ENCODE measurements at places on chromosomes 3 and 15.

- DNase-seq: no peak
Measured at GRCh38 chr3:133490468-133491351, 82.8 kb upstream of the CDV3 start.

- DNase-seq: no peak
Measured at GRCh38 chr3:120443626-120444123, 7.1 kb downstream of the FSTL1 start.

DNA sequence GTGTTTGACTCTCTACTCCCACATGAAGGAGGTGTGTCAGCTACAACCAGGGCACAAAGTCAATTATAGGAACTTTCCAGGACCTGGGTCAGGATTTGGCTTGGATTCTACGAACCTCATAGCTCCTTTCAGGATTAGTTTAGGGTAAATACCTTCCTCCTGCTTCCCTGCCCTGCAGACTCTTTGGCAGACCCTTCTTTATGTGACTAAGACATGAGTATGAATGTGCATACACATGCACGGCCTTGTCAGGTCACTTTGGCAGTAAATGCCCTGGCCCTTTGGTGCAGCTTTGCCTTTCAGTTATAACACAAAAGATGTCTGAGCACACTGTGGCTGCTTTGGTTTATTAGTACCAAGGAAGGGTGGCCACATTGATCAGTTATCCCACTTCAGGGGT lies 68.9 kb downstream of the GHSR start:
- DNase-seq: no peak

DNA sequence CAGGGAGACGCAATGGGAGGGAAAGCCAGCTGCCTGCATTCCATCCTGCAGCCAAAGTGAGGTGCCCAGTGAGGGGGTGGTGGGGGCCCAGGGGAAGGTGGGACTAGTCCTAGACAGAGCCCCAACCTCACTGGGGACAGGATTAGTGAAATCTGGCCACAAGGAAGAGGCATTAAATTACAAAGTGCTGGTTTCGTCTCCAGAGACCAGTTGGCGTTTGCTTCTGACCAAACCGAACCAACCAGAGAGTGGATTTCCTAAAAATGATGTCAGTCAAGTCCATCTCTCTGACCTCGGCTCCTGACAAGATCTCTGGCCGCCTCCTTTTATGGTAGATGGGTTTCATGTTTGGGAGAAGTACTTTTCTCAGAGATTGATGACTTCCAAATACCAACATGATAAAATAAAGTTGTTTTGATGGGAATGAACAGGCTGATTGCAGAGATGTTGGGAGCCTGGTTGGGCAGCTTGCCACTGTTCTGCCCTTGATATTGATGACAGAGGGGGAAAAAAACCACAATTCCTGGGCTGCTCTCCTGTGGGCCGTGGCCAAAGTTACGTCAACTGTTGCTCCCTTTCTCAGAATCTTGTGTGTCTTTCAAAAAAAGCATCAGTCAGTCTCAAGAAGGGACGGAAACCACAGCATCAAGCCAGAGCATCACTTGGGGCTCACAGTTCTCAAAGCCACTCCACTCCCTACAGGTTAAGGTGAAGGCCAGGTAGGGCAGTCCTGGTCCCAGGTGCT lies 24.6 kb downstream of the ITGA11 start:
- DNase-seq: no peak

- DNase-seq: no peak
Measured at GRCh38 chr3:170740726-170741591, 129.0 kb downstream of the RPL22L1 start.

GRCh38 chr3:142027300-142027699 lies 122.0 kb downstream of the TFDP2 start:
- no peak for DNase-seq

DNA sequence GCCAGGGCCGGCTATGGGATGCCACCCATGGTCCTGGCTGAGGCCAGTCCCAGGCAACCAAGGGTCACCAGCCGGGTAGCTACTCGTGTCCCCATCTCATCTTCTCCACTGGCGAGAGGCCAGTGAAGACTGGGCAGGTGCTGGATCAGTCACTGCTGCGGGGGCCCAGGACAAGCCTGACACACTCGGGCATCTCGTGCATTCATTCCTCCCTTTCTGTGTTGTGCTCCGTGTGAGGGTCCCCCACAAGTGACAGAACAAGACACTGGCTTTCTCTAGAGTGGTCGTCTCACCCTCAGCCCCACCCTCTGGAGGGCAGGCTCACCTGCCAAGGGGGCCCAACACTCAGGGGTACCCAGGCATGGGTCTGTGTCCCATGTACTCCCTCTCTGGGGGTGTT lies 48.4 kb downstream of the ROPN1B start:
- no peak for DNase-seq

DNA sequence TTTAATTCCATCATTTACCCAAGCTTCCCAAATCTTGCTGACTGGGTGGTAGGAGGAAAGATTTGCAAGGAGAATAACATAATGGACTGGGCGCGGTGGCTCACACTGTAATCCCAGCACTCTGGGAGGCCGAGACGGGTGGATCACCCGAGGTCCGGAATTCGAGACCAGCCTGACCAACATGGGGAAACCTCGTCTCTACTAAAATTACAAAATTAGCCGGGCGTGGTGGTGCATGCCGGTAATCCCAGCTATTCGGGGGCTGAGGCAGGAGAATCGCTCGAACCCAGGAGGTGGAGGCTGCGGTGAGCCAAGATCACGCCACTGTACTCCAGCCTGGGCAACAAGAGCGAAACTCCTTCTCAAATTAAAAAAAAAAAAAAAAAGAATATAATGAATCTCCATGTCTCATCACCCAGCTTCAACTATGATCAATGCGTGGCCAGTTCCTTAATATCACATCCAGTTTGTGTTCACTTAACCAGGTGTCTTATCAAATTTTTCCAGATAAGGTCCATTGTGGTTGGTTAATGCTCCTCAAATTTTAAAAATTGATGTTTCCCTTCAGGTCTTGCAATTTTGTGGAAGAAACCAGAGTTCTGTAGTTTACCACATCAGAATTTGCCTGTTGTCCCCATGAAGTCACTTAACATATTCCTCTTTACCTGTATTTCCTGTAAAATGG lies 1.3 kb upstream of the ABCF3 start:
- no peak for DNase-seq

GRCh38 chr15:77426871-77427270 lies 6.2 kb downstream of the HMG20A start:
- no peak for DNase-seq

DNA sequence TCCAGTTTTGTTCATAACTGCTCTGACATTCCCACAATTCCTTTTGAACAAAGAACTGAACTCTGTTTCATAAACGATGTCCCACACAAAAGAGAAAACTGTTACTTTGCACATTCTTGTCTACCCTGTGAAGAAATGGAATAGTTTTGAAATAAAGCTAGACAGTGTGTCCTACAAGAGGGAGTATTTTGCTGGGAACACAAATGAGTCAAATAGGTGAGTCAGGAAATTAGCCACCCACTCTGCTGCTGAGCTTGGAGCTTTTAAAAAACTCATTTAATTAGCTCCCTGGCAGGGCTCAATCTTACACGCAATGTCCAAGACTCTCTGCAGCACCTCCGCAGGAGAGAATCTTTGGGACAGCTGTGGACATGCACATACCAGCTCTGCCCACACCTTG lies 193.4 kb downstream of the SLC9A9 start:
- no peak for DNase-seq

- no peak for DNase-seq
Measured at GRCh38 chr3:117499189-117499870, 789.8 kb downstream of the TUSC7 start.

GRCh38 chr3:33798113-33798417 lies 365 bp upstream of the PDCD6IP start:
- DNase-seq: no peak

GRCh38 chr15:36313021-36313420 lies 266.4 kb upstream of the CDIN1 start:
- DNase-seq: no peak

DNA sequence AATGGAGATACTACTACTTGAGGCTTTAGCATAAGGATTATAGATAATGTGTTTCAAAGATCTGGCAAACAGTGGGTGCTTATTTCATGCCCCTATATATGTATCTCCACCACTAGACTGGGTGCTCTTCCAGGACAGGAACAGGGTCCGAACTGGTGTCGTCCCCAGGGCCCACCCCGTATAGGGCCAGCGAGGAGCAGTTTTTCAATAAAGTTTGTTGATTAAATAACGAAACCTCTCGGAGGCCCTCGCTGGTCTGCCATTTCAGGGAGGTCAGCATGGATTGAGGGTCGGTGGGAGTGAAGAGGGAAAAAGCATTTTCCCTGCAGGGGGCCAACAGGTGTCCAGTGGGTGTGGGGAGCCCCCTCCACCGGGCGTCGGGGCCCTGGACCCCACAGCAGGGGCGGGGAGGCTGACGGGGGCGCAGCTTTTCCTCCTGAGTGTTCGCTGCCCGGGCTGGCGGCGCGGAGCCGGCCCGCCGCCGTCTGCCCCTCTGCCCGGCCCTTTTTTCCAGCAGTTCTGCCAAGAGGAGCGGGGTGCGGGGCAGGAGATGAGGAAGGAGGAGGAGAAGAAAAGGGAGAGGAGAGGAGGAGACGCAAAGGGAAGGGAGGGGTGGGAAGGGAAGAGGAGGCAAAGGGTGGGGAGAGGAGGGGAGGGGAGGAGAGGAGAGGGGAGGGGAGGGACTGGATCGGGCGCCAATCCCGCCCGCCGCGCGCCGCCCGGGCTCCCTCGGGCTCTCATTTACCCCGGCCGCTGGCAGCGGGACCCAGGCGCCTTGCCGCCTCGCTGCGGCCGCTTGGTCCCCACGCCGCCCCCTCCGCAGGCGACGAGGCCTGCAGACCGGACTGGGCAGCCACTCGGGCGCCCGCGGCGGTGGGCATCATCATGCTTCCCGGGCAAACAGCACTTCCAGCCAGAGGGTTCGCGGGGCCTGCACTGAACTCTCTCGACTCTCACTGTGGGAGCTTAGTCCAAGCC lies 66.3 kb downstream of the ISG20 start:
- no peak for DNase-seq

DNA sequence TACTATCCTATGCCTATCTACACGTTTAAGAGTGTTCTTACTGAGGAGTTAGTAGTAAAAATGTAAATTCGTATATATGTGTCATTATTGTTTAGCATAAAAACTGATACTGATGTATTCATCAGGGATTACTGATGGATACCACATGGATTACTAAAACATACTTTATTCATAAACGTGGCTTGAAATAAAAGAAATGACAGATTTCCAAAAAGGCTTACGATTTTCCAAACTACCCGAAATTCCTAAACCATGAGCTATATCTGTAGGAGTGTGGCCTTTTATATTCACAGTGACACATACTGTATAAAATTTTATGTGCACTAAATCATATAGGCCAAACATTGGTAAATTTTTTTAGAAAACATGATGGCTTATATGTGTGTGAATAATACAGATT lies 6.9 kb downstream of the TSC22D2 start:
- no peak for DNase-seq

DNA sequence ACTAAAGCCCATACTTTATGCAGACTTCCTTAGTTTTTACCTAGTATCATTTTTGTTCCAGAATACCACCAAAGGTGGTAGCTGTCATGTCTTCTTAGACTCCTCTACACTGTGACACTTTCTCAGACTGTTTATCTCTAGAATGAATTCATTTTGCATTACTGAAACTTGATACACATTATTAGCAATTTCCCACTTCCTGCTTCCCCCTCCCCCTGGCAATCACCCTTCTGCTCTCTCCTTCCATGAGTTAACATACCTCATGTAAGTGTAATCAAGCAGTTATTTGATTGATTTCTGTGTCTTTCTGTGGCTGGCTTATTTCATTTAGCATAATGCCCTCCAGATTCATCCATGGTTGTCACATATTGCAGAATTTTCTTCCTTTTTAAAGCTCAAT lies 204.9 kb downstream of the STAG1 start:
- DNase-seq: no peak

DNA sequence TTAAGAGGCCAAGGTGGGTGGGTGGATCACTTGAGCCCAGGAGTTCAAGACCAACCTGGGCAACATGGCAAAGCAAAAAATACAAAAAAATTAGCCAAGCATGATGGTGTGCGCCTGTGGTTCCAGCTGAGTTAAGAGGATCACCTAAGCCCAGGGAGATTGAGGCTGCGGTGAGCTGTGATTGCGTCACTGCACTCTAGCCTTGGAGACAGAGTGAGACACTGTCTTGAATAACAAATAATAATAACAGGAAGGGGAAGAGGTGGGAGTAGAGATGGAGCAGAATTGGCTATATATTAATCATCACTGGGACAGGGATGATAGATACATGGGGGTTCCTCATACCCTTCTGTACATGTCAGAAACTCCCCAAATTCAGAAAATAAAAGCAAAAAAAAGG lies 23.8 kb upstream of the NMB start:
- DNase-seq: no peak

DNA sequence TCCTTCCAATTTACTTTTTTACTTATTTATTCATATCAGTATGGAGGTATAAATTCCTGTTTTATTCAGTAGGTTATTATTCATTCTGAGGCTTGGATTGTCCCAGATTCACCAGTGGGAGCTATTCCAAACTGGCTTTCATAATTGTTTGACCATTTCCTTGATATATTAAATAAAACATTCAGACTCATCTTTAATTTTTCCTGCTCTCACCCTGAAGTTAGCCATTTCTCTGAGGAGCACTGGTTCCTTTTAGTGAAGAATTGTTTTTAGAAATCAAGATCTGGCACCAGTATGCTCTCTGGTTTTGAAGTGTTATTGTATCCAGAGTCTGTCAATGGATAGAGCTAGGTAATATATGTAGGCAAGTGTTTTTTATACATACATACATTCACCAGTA lies 66.9 kb upstream of the DCBLD2 start:
- DNase-seq: no peak

DNA sequence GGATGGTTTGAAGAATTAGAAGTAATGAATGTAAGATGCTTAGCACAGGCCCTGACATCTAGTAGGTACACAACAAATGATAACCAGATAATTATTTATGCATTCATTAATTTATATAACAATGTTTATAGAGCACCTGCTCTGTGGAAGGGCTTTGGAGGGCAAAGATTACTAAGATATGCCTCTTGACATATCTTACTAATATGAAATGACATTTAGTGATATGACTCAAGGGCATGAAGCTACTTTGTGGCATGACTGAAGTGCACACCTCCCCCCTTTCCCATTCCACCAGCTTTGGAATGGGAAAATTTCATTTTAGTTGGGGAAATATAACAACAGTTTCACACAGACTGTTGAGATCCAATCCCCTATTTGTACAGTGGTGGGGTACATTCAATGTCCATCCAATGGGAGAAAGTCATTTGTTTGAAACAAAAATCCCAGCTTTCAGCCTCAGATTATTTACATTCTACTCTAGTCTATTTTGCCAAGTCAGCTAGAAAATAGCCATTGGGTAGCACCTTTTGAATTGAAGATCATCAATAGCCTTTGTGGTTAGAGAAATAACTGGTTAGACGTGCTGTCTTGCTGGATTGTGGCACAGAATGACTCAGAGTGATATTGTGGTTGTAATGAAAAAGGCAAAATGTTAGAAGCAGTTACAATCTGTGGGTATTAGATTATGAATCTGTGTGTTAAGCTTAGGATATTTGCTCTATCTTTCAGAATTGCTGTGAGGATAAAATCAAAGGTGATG lies 72.9 kb downstream of the MOBP start:
- no peak for DNase-seq

DNA sequence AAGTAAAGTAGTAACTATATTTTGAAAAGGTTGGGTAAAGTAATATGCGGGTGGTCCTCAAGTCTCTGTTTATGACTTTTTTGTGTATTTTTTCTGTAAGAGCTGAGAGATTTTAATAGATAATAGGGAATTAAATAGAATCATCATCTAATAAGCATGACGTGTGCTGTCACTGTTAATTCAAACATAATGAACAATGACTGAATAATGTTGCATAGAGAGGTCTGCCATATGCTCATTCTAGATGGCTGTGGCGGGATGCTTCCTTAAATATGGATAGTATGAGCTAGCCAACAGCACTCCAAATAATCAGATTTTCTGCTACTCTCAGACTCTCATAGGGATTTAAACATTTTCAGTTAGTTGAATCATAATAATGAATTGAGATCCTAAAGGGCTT lies 302.8 kb upstream of the RBMS3 start:
- no peak for DNase-seq

Measured in GDM1 (cell line).